Activated naive CD8-positive, alpha-beta T cell treated with anti-CD3 and anti-CD28 coated beads for 36 hours (primary cell): ENCODE measurements at places on chromosomes 7 and 10.

GRCh38 chr10:45061982-45062381 lies 61.3 kb downstream of the ZNF22 start:
- DNase-seq, result no peak

GRCh38 chr10:98045785-98046389 lies 15.5 kb upstream of the CRTAC1 start:
- peak; percentile 53 for DNase-seq

DNA sequence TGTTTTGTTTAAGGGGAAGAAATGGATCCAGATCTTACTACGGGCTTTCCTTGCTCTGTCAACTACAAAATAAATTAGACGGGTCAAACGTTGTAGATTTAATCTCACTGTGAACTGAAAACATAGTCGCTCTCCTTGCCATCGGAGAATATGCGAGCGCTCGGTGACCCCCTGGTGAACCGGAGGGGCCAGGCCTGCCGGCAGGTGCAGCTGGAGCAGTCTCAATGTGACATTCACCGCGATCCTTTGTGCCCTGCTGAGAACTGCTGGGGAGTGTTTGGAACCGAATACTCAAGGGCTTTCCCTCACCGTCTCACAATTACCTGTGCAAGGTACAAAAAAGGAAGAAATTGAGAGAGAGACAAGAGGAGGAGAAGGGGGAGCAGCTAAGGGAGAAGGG lies 174.1 kb upstream of the GPR26 start:
- no peak for DNase-seq

GRCh38 chr7:35011085-35011484 lies 26.2 kb downstream of the DPY19L1 start:
- no peak for DNase-seq

DNA sequence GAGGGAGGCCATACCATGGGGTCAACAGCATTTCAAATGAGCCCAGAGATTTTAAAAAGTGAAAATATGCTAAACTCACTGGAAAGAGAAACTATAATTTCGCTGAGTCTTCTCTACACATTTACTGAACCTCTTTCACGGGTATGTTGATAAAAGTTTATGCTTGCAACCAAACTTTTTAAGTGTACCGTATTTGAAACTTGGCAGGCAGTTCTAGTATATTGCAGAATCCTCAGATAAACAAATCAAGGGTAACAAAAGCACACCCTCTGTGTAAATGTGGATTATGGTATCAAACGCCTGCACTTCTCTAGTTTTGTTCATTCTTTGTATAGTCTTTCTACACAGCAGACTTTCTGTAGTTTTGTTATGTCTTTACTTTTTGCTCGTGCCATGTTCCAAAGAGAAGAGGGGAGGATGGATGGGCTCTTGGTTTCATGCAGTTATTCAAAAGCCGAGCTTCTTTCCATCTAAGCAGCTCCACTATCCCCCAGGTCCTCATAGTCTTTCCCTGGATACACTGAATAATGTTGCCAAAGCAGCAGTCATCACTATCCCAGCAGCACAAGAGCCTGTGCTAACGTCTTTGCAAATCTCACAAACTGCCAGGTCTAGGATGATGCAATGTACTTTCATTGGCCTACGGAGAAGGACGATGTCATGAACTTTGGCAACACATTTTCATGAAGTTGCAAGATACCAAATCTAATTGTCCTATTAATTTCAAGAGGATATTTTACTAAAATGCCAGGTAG lies 131.2 kb downstream of the MPP7 start:
- no peak for DNase-seq

GRCh38 chr10:86291616-86292340 lies 74.8 kb downstream of the GRID1 start:
- no peak for DNase-seq

- peak; percentile 52 for DNase-seq
These were observed 5.7 kb downstream of the UPK3B start for GRCh38 chr7:76515999-76516443.

- DNase-seq, result peak; percentile 26
These were observed 537 bp upstream of the MRPS24 start for GRCh38 chr7:43869867-43870240.

DNA sequence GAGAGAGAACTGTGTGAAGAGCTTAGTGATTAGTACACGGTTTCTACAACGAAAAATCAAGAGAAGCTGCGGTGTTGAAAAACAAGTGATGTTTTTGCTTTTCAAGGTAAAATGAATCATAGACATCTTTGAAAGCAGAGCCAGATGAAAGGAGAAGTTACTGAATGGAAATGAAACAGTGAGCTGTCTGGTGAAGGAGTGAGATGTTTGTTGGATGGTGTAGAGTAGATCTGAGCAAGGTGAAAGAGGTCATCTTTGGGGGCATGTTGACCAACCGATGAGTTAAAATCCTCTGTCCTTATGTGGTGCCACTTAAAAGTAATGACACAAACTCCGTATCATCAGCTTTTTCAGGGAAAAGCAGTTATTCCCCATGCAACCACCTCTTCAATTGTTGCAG lies 177.4 kb downstream of the CDCA7L start:
- DNase-seq, result no peak

GRCh38 chr7:143490717-143491306 lies 13.1 kb downstream of the TAS2R41 start:
- no peak for DNase-seq

GRCh38 chr10:3892440-3893425 lies 107.7 kb upstream of the KLF6 start:
- DNase-seq, result no peak

DNA sequence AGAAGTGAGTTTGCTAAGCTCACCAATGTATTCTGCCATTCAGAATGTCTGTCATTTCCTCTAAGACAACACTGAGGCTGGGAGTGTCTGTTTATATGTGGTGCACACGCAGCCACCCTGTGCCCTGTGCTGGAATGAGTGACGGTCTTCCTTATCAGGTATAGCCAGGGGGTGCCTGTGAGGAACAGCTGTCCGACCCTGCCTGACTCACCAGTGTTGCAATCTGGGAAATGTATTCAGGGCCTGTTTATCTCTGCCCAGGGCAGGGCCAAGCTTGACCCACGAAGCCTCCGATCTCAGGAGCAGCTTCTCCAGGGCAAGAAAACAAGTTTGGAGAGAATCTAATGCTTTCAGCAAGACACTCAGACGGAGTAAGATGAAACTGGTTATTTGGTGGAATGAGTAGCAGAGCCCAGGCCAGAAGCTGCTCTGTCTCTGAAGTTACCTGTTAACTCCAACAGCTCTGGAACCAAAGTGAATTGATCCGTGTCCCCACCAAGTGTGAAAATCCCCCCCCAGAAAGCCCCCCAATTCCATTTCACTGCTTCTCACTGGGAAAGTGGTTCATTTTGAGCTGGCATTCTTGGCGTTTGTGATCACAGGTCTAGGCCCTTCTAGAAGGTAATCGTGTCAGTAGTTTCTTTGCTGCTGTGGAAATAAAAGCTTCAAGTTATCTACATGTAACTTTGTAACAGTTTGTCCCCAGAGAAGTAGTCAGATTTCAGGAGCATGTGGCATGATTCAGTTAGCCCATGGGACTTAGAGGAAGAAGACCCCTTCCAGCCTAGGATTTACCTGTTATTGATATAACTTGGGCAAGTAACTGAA lies 6.1 kb upstream of the UBE2H start:
- DNase-seq, result no peak

- DNase-seq, result peak; percentile 5
These were observed 123.7 kb downstream of the TACC2 start for GRCh38 chr10:122112625-122113160.

DNA sequence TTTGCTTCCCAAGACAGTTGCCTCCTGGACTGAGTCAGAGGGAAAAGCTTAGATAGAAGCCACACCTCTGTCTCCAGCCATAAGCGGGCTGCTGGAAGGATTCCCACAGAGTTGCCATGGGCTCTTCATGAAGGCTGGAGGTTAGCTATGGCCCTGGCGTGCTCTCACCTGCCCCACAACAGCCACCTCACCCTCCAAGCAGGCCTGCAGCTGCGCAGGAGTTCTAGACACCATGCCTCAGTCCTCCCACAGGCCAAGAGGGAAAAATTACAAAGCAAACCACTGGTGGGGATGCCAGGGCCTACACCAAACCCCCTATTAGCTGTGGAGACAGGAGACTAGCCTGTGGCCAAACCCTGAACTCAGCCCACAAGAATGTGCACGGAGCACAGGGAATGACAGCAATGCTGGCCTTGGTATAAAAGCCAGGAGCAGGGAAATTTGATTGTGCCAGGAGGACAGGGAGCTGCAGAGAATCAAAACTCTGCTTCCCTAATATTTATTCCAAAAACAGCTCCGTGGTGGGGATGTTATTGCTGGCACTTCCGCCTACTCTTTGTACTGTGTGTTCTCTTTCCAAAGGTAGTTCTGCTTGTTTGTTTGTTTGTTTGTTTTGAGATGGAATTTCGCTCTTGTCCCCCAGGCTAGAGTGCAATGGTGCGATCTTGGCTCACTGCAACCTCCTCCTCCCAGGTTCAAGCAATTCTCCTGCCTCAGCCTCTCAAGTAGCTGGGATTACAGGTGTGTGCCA lies 60.3 kb upstream of the STK17A start:
- DNase-seq, result no peak

DNA sequence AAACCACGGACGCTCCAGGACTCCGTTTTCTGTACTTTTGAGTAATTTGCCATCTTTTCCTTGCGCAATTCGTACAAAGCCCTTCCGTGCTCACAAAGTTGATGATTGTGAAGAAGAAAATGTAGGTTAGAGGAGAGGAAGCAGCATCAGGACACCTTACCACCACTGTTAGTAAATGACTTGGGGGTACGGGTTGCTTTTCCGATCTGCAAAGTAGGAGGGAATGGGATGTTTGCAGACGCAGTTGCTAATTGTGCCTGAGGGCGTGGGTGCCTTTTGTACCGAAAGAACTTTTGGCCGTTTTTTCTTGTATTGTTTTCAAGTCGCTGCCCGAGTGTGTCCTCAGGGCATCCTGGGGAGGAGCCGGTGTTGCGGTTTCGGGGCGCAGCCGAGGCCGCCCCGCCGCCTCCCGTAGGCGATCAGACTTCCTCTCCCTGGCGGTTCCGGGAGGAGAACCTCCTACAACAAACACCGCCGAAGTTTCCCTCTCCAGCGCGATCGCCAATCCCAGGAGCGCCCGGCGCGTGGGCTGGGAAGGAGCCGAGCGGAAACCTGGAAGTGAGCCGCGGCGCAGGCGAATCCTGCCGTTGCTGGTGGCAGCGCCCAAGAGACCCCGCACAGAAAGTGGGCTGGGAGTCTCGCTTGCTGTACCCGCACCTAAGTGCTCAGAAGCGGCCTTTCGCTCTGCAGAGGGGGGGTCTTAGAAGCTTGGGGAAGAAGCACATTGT lies 1.0 kb downstream of the PRR15 start:
- DNase-seq, result peak; percentile 1

DNA sequence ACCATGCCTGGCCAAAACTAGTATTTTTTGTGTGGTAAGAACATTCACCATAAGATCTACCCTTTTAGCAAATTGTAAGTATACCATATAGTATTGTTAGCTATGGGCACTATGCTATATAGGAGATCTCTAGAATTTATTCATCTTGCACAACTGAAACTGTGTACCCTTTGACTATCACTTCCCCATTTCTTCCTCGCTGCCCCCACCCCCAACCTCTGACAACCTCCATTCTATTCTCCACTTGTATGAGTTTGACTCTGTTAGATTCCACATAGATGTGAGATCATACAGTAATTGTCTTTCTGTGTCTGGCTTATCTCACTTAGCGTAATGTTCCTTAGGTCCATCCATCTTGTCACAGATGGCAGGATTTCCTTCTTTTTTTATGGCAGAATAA lies 3.6 kb downstream of the CASP7 start:
- no peak for DNase-seq

DNA sequence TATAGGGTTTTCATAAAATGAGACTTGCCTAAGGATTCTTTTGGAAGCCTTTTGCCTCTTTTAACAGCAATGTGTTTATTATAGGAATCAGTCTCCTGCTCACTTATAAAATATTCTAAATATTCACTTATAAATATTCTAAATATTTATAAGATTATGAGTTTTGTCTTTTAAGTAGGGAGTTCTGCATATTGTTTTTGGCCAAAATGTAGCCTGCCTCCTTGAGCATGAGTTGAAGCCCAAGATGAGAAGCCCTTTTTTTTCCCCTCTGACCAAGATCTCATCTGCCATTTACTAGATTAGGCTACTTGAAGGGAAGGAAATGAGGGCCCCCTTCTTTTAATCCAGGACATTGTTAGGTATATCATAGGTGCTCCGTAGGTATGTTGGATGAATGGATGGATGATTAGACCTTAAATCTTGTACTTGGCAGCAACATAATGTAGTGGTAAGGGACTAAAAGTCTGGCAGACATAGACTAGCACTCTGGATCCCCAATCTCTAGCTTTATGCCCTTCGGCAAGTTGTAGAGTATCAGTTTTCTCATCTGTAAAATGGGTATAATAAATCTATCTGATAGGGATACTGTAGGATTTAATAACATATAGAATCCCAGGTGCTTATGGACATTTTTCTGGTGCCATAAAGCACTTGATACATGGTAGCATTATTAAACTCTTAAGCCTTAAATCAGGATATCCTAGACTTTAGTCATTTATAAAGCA lies 59.1 kb downstream of the ARID5B start:
- DNase-seq, result no peak

DNA sequence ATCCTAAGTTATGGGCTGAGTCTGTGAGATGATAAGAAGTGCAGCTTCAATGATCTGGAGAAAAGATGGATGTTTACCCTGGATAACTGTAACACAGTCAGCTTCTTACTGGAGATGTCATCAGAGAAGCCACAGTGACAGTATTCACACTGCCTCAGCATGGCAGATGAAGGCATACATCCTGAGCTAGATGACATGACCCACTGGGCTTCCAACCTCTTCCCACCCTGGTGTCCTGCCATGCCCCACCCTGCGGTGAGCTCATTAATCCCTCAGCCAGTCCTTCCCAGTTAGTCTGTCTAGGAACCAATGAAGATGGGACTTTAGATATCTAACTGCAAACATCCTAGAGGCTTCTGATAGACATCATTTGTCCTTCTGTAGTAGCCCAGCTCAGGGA lies 213.8 kb downstream of the TAX1BP1 start:
- DNase-seq, result no peak

GRCh38 chr10:66783316-66783715 lies 142.5 kb upstream of the LRRTM3 start:
- DNase-seq, result no peak

GRCh38 chr10:120943542-120943941 lies 92.4 kb downstream of the WDR11 start:
- no peak for DNase-seq

GRCh38 chr10:97889461-97890265 lies 40.0 kb downstream of the GOLGA7B start:
- DNase-seq, result peak; percentile 46

- DNase-seq, result no peak
These were observed 335.2 kb downstream of the SDK1 start for GRCh38 chr7:3636131-3636860.
